Vagina (tissue), 2 donors: ENCODE measurements at places on chromosomes 13 and 19. TPM values are rescaled to one million over a fixed set of nuclear protein-coding genes. Genes with fewer than 3 reads are reported as not detected.

DNA sequence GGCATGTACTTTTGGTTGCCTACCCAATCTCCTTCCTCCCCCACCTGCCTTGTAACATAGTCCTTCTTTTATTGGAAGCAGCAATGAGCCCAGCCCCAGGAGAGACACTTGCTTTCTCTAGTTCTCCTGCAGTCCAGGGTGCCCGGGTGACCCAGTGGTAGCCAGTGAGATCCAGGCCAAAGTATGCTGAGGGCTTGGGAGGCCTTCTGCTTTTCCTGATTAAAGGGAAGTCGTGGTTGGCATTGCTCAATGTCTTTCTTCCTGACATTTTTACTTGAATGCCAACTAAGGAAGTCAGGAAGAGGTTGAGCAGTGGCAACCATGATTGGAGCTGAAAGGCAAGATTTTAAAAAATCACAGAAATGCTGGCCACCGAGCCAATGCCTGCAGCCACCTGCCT, 25.7 kb downstream of the CNMD start:
- DNase-seq = no peak
- no peak overlapping the region for H3K27ac ChIP-seq
- H3K36me3 ChIP-seq = no peaks in the 10 kb centered on the region
- H3K4me1 ChIP-seq = no peaks in the 10 kb centered on the region
- no peaks in the 10 kb centered on the region for H3K27me3 ChIP-seq
- no peak overlapping the region for H3K4me3 ChIP-seq

- peaks cover 31% of the 10 kb centered on the region for H3K36me3 ChIP-seq
- peak; percentile 95 for DNase-seq
- H3K27ac ChIP-seq = peak overlapping the region; percentile 67
Measured at GRCh38 chr19:5934774-5935472, 20.9 kb downstream of the CAPS start.

Gene ZFP14
- 4.2 TPM for total RNA-seq

- H3K36me3 ChIP-seq = no peaks in the 10 kb centered on the region
- H3K27ac ChIP-seq = no peak overlapping the region
- no peaks in the 10 kb centered on the region for H3K27me3 ChIP-seq
- H3K4me3 ChIP-seq = peak overlapping the region; percentile 46
- DNase-seq = no peak
Measured at GRCh38 chr13:108495646-108496361, 133.6 kb upstream of the MYO16 start.

DNA sequence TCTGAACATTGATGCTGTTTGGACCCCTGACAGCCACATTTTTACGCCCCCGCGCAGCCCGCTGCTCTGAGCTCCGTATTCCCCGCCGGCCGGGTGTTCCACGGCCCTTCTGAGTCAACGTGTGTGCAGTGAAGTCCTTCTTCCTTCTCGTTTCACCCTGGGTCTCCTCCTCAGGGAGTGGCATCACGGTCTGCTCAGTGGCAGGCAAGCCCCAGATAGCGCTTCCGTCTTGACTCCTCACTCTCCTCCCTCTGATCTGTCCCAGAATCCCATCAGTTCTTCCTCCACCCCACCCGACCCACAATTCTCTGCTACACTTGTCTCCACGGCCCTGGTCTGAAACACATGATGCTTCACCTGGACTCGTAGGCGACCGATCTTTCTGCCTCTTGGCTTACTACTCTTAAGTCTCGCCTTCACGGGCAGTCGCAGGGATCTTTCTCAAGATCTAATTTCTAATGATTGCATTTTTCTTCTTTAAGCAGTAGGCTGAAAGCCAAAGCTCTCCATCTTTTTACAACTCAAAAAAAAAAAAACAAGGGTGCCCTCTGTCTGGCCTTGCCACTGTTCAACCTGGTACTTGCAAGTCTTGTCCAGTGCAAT, 33.9 kb downstream of the CCNE1 start:
- H3K4me3 ChIP-seq = peak overlapping the region; percentile 86
- H3K4me1 ChIP-seq = peaks cover 25% of the 10 kb centered on the region
- peak overlapping the region; percentile 91 for H3K27ac ChIP-seq
- no peaks in the 10 kb centered on the region for H3K36me3 ChIP-seq
- DNase-seq = no peak

GRCh38 chr19:42683917-42684513, 56.3 kb downstream of the PSG3 start:
- H3K4me1 ChIP-seq = no peaks in the 10 kb centered on the region
- H3K4me3 ChIP-seq = no peak overlapping the region
- no peaks in the 10 kb centered on the region for H3K36me3 ChIP-seq
- no peak for DNase-seq
- no peak overlapping the region for H3K27ac ChIP-seq

DNA sequence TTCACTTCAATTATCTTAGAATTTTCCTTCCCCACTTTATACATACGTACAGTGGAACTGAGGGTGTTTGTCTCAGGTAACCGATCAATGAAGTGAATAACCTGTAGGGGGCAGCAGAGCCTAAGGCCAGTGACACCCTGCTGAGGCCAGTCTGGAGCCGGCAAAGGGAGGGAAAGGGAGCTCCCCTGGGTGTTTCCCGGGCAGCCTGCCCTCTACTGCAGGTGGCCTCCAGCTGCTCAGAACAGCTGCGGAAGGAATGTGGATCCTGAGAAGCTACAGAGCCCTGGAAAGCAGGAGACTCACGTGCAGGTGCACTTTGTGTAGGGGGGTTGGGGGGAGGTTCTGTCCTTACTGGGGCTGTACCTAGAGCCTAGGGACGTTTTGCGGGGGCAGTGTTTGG, 832 bp upstream of the ZNF491 start:
- H3K4me3 ChIP-seq = peak overlapping the region; percentile 79
- peak overlapping the region; percentile 84 for H3K27ac ChIP-seq
- no peak for DNase-seq
- peaks cover 24% of the 10 kb centered on the region for H3K4me1 ChIP-seq

DNA sequence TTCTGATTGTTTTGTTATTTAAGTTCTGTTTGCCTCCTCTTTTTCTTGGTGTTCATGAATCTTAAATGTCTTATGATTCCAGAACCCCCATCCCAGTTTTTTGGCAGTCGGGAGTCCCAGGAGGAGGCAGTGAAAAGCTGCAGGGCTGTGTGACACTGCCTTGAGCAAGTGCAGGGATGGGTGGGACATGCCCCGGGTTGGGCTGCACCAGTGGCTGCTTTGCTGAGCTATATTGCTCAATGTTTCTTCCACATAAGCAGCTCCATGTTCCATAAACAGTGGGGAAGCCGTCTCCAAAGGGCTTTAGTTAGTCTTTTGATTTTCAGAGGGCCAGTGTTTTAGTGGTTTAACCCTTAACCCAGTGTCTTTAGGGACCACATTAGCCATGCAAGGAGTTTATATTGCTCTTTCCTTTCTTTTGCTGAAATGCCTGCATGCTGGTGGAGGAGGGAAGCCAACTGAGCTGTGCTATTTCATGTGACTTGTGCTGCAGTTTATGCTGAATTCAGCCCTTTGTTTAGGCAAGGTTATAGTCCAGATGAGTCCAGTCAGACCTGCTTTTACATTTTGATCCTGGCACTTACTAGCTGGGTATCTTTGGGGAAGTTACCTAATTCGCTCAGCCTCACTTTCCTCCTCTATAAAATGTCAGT, 13.1 kb downstream of the ATP8A2 start:
- H3K4me3 ChIP-seq = no peak overlapping the region
- DNase-seq = no peak
- no peaks in the 10 kb centered on the region for H3K36me3 ChIP-seq
- H3K27me3 ChIP-seq = no peaks in the 10 kb centered on the region
- H3K4me1 ChIP-seq = no peaks in the 10 kb centered on the region

Gene CKM
- total RNA-seq = not detected

Gene SCEL
- total RNA-seq = 91.3 TPM

DNA sequence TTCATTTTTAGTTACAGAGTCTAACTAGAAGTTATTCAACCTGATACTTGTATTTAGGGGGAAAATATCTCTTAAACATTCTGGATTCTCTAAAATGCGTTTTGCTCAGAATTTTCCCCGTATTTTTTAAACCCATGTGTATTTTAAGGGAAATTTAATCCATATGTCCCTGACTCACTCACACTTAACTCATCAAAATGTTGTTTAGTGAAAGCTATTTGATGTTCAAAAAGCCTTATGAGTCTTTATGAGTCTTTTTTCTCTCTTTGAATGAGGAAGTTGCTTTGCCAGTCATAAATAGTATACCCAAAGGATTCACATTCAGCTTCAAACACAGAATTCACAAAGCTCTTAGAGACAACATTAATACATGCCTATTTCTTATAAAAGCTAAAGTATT, 16.4 kb downstream of the MAB21L1 start:
- H3K27me3 ChIP-seq = no peaks in the 10 kb centered on the region
- no peak for DNase-seq
- no peaks in the 10 kb centered on the region for H3K4me1 ChIP-seq
- H3K4me3 ChIP-seq = no peak overlapping the region
- no peak overlapping the region for H3K27ac ChIP-seq

- no peak overlapping the region for H3K27ac ChIP-seq
- H3K4me1 ChIP-seq = no peaks in the 10 kb centered on the region
- DNase-seq = no peak
- H3K36me3 ChIP-seq = no peaks in the 10 kb centered on the region
Measured at GRCh38 chr13:47475441-47475948, 525.6 kb downstream of the SUCLA2 start.

GRCh38 chr19:17104679-17105078, 29.1 kb downstream of the MYO9B start:
- no peaks in the 10 kb centered on the region for H3K36me3 ChIP-seq
- H3K4me1 ChIP-seq = peaks cover 50% of the 10 kb centered on the region
- no peaks in the 10 kb centered on the region for H3K27me3 ChIP-seq
- H3K4me3 ChIP-seq = no peak overlapping the region
- DNase-seq = no peak
- no peak overlapping the region for H3K27ac ChIP-seq

GRCh38 chr13:30712536-30713532, 22.5 kb upstream of the ALOX5AP start:
- no peak for DNase-seq
- no peak overlapping the region for H3K27ac ChIP-seq
- H3K4me1 ChIP-seq = no peaks in the 10 kb centered on the region
- no peaks in the 10 kb centered on the region for H3K27me3 ChIP-seq
- no peak overlapping the region for H3K4me3 ChIP-seq

DNA sequence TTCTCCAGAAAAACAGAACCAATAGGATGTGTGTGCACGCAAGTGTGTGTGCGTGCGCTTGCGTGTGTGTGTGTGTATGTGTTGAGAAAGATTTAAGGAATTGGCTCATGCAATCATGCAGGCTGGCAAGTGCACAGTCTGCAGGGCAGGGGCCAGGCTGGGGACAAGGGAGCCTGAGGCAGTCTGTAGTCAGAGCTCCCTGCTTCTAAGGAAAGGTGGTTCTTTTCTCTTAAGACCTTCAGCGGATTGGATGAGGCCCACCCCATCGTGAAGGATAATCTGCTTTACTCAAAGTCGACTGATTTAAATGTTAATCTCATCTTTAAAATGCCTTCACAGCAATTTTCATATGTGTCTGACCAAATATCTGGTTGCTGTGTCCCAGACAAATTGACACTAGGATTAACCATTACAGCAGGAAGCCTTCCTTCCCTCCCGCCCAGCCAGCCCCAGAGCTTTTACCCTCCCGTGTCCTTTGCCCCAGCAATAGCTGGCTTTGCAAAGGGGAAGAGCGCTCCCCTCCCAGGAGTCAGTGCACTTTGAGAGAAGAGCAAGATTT, 15.0 kb upstream of the NAXD start:
- H3K4me1 ChIP-seq = peaks cover 4% of the 10 kb centered on the region
- H3K27ac ChIP-seq = no peak overlapping the region
- H3K36me3 ChIP-seq = no peaks in the 10 kb centered on the region

DNA sequence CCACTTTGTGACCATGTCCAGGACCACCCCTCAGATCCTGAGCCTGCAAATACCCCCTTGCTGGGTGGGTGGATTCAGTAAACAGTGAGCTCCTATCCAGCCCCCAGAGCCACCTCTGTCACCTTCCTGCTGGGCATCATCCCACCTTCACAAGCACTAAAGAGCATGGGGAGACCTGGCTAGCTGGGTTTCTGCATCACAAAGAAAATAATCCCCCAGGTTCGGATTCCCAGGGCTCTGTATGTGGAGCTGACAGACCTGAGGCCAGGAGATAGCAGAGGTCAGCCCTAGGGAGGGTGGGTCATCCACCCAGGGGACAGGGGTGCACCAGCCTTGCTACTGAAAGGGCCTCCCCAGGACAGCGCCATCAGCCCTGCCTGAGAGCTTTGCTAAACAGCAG, 7.7 kb upstream of the CEACAM7 start:
- H3K4me3 ChIP-seq = no peak overlapping the region
- DNase-seq = no peak
- no peaks in the 10 kb centered on the region for H3K4me1 ChIP-seq
- no peaks in the 10 kb centered on the region for H3K36me3 ChIP-seq
- no peaks in the 10 kb centered on the region for H3K27me3 ChIP-seq

DNA sequence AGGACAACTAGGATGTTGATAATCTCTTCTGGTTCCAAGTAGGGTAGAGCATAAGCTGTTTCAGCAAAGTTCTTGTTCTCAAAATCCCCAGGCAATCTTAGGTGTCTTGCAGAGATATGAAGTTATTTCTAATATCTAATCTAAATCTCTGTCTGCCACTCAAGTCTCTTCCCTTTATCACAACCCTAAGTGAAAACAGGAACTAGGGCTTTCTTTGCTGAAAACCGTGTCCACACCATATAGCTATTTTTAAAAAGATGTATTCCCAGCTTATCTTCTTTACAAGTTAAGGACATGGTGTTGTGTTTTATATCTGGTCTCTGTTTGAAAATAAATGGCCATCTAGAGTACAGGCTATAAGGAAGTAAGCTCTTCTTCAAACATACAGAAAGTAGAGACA, 11.3 kb upstream of the RNASEH2B start:
- no peak for DNase-seq
- H3K4me3 ChIP-seq = no peak overlapping the region
- H3K27ac ChIP-seq = no peak overlapping the region
- H3K27me3 ChIP-seq = no peaks in the 10 kb centered on the region
- H3K36me3 ChIP-seq = no peaks in the 10 kb centered on the region
- H3K4me1 ChIP-seq = peaks cover 11% of the 10 kb centered on the region

Gene DIRAS1
- total RNA-seq = 2.0 TPM

Gene PTGER1
- not detected for total RNA-seq

- no peaks in the 10 kb centered on the region for H3K4me1 ChIP-seq
- no peak overlapping the region for H3K4me3 ChIP-seq
- no peak overlapping the region for H3K27ac ChIP-seq
- H3K36me3 ChIP-seq = no peaks in the 10 kb centered on the region
- DNase-seq = no peak
Measured at GRCh38 chr19:23587546-23587945, 99.5 kb downstream of the ZNF675 start.
